ENCODE measurements at places on chromosomes 3 and 15.
A peak's percentile ranks its signal among the peaks of the same experiment; 100 is the strongest.

GRCh38 chr3:174325834-174326700 is 533.1 kb upstream of the NAALADL2 start:
- DNase-seq = peak; percentile 6

GRCh38 chr15:80168421-80168820 is 15.6 kb downstream of the FAH start:
- no peak for DNase-seq

DNA sequence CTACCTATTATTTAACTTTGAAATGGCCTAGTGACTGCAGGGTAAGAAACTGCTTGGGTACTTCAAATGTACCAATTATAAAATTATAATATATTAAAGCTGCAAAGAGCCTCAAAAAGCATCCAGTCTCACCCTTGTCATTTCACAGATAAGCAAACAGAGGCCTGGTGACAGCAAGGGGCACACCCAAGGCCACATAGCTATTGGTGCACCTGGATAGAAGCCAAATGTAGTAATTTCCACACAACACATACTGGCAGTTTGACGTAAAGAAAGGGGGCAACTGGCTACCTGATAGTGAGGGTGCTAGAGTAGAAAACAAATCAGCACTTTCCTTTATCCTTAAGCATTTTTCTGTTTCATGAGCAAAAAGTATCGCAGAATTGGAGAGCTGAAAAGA is 51.1 kb downstream of the IFT57 start:
- no peak for DNase-seq

- no peak for DNase-seq
Observed at GRCh38 chr3:47318916-47319315, 36.2 kb downstream of the KLHL18 start.

DNA sequence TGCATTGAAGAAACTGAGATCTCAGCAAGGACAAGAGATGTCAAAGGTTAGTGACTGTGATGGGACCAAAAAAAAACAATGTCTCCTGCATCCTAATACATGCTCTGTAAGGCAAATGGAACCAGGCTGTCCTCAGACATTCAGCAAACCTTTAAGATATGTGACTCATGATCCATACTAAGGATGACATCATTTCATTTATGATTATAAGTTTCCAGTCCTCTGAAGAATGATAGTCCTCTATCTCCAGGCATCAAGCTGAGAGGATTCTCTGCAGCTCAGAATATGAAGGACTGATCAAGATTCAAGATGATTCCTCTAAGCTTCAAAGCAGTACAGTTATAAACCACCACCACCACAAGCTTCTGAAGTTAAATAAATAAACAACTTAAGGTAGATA is 47.6 kb downstream of the SSR3 start:
- no peak for DNase-seq

GRCh38 chr3:126954141-126954842 is 28.6 kb upstream of the PLXNA1 start:
- DNase-seq = no peak

GRCh38 chr15:101521069-101521468 is 31.6 kb upstream of the PCSK6 start:
- no peak for DNase-seq

- no peak for DNase-seq
Observed at GRCh38 chr15:56272454-56272853, 28.8 kb upstream of the RFX7 start.

DNA sequence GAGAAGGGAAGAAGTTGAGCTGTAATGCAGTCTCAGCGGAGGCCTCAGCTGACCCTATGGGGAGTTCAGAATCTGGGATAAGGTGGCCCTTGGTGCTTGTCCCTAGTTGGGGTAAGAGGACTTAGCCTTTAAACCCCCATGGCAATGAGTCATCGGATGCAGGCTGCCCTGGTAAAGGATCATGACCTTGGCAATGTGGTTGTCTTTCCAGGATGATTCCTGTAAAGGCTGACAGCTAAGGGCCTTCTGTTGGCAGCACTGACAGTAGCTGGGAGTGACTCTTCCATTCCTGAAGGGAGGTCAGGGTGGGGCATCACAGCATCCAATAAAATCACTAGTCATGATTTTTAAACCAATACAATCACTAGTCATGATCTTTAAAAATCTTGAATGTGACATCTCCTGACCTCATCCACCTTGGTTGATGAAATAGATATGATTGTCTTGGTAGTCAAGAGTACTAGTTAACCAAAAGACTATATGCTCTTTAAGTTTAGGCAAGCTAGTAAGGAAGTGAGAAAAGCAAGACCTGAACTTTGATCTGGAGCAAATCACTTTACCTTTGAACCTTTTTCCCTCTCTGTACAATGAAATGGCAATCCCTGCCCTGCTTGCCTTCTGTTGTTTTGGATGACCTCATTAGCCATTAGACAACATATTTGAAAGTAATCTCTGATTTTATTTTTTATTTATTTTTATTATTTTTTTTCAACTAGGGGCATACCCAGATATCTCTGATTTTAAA is 71.3 kb upstream of the CACNA1D start:
- no peak for DNase-seq

- DNase-seq = no peak
Observed at GRCh38 chr3:8486936-8487335, 14.7 kb upstream of the LMCD1 start.

- DNase-seq = no peak
Observed at GRCh38 chr3:53038679-53039375, 7.0 kb downstream of the SFMBT1 start.

DNA sequence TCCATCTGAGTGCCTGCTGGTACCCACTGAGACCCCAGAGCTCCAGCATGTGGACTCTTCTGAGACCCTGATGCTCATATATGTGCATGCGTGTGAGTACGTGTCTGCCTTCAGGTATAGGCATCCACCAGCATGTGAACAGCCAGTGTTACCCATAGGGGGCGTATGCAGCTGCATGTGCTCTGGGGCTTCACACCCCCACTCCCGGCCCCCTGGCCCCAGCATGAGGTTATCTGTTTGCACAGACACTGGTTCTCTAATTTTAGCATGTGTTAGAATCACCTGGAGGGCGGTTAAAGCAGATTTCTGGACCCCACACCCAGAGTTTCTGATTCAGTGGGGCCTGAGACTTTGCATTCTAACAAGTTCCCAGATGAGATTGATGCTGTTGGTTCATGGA is 824 bp upstream of the CILP start:
- no peak for DNase-seq
